ENCODE measurements at places on chromosomes 2 and 18.

DNA sequence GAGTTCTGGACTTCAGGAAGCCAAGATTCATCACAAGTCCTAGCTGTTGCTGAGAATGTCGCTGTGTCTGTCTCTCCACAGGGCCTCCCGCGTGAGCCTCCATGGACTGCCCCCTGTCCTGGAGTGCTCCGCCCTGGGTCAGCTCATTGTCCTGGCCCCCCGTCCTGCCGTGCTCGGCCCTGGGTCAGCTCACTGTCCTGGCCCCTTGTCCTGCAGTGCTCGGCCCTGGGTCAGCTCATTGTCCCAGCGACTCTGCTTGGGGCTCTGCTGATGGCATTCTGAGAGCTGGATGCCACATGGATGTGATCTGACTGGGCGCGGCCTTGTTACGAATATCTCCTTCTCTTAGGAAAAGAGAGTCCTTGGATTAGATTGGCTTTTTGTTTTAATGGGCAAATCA lies 78.5 kb downstream of the EIPR1 start:
- H3K27me3 ChIP-seq: no peaks in the 10 kb centered on the region
- DNase-seq: no peak

DNA sequence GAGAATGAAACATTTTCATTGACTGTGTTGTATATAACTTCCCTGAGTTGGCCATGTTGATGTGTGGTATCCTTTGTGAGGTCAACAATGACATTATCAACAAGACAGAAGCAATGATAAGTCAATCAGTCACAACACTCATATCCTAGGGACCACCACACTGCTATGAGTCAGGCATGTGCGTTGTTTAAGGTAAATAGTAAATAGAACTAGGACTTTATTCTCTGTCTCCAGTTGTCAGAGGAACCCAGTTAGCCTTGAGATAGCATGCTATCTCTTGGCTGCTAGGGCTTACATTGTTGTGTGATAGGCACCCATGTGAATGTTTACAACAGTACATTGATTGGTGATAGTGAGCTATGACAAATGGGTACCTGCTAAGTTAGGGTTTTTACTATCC lies 37.3 kb downstream of the GPD2 start:
- no peak for DNase-seq
- peaks cover 60% of the 10 kb centered on the region for H3K4me1 ChIP-seq
- H3K4me3 ChIP-seq: no peak overlapping the region
- no peak overlapping the region for H3K27ac ChIP-seq
- no peaks in the 10 kb centered on the region for H3K27me3 ChIP-seq

- no peaks in the 10 kb centered on the region for H3K27me3 ChIP-seq
- no peak for DNase-seq
- H3K36me3 ChIP-seq: no peaks in the 10 kb centered on the region
- no peaks in the 10 kb centered on the region for H3K4me1 ChIP-seq
These were observed 29.5 kb upstream of the RBMS1 start for GRCh38 chr2:160522951-160523710.

DNA sequence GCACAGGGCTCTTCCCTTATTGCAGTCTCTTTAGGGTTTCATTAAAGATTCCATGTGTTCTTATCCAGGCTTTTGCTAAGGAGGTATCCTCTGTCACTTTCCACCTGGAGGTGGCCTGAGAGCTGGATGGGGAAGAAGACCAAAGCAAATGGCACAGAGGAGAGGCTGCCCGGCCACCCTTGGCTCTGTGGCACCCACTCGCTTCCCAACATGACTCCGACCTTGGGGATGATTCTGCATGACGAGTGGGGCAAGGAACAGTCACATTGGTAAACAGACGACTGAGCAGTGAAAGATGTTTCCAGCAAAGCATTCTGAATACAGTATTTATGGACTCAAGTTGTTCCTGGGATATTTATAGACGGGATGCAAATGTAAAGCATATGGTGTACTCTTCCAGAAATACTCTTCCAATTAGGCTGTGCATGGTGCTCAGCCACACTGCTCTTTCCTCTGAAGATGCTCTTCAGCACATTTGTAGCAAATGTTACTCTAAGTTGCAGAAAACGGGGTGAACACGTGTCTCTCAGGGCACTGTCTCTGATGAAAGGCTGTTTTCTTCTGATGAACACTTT lies 377.1 kb upstream of the HS6ST1 start:
- H3K36me3 ChIP-seq: no peaks in the 10 kb centered on the region
- H3K27me3 ChIP-seq: peaks cover 2% of the 10 kb centered on the region
- DNase-seq: no peak
- H3K27ac ChIP-seq: no peak overlapping the region
- H3K4me1 ChIP-seq: no peaks in the 10 kb centered on the region
- H3K4me3 ChIP-seq: no peak overlapping the region

- peaks cover 4% of the 10 kb centered on the region for H3K27me3 ChIP-seq
- peaks cover 10% of the 10 kb centered on the region for H3K4me1 ChIP-seq
- no peak overlapping the region for H3K4me3 ChIP-seq
- H3K36me3 ChIP-seq: no peaks in the 10 kb centered on the region
These were observed 12.8 kb upstream of the GNLY start for GRCh38 chr2:85681372-85681763.

DNA sequence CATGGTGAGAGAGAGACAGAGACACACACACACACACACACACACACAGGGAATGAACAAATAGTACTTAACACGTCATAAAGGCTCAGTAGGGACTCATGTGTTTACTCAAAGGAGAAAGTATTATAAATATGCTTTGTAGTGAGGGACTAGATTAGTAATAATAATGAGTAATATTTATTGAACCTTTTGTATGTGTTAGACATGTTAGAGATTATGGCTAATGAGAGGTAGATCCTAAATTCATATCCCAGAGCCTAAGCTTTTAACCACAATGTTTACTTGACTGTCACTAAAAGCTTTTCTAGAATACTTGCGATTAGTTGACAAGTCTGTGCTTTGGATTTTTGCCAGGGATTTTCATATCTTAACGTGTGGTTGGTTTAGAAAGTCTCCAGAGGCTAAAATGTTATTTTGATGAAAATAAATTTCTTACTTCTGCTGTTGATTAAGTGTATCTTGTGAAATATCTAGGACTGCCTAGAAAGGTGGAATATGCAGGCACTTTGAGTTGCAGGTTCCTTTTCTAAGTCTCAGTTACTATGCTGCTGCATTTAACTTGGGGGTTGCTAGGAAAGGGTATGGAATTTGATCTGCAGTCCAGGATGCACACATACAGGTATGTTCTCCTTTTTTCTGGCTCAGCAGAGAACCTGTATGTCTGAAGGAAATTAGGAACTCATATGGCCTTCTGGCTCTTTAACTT lies 64.5 kb downstream of the UBR3 start:
- H3K36me3 ChIP-seq: peaks cover 10% of the 10 kb centered on the region
- H3K27ac ChIP-seq: no peak overlapping the region
- no peaks in the 10 kb centered on the region for H3K4me1 ChIP-seq
- no peak for DNase-seq
- no peak overlapping the region for H3K4me3 ChIP-seq
- H3K27me3 ChIP-seq: no peaks in the 10 kb centered on the region

DNA sequence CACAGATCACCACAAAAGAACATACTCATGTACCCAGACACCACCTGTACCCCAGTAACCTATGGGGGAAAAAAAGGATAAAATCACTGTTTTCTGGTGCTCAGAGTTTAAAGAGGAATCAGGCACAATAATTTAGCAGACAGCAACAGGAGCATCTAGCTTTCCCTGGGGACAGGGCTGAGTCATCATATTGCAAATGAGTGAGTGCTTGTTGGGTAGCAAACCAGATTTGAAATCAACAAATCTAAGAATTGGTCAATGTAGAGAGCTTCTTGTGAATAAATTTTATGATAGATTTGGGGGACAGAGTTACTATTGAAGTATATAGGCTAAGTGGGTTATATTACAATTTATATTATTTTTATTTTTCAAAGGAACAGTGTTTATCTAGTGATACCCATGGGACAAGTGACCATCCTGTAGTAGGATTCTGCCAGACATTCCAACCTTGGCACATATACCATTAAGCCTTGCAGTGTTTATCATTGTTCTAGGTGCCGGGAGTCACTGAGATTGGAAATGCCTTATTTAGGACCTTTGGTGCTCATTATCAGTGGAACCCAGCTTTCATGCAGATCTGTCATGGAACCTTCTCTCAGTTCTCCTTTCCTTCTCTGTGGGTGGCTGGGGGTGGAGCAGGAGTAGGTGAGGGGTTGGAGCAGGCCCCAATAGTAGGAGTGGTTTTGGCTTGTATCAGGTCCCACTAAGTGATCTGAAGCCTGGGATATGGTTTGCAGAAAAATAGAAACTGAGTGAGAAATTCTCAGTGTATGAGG lies 117.2 kb downstream of the CERS6 start:
- H3K4me3 ChIP-seq: no peak overlapping the region
- peaks cover 18% of the 10 kb centered on the region for H3K36me3 ChIP-seq
- no peak overlapping the region for H3K27ac ChIP-seq
- DNase-seq: no peak
- no peaks in the 10 kb centered on the region for H3K27me3 ChIP-seq

DNA sequence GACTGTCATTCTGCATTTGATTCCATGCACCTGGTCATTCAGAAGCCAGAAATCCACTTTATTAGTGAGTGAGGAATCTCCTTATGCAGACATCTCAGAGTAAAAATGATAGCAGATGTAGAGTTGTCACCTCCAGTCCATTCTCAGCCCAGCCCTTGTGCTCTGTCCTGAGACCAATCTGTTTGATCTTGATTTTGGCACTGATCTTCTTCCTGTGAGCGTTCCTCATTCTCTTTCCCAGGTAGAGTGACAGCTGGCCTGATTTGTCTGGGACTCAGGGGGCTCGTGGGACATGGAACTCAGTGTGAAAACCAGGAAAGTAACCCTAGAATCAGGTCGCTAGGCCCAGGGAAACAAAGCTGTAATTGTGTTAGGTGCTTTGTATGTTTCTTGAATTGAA lies 8.9 kb downstream of the ARHGAP25 start:
- no peaks in the 10 kb centered on the region for H3K27me3 ChIP-seq
- no peak for DNase-seq
- H3K27ac ChIP-seq: peak overlapping the region; percentile 80

DNA sequence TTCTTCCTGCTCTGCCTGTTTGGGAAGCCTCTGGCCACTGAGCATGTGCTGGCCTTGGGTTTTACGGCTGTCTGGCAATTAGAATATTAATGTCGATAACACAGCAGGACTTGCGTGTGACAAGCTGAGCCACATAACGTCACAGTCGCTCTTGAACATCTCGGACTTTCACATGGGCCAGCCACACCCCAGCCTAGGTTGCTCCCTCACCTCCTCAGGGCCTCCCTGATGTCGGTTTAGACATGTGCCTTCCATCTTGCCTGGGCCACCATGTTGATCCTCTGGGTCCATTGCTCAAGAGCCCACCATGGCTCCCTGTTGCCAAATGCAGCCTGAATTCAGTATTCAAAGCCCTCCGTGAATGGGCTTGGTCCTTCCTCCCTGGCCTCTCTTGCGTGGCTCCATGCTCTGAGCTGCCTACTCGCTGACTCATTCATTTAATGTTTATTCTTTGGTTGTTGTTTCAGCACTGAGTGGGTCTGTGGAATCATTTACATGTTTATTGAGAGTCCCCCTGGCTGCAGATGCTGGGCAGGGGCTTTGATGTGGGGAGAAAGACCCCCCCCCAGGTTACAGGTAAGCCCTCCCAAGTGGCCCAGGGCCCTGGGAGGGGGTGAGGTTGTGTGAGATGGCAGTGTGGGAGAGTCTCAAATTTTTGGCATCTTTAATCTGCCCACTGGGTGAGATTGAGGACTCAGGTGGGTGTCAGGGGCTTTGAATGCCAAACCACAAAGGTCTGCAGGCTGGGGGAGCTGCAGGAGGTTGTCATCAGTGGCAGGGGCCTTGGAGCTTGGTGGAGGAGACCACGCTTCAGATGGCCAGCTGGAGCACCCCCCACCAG lies 62.0 kb downstream of the ODC1 start:
- peak overlapping the region; percentile 76 for H3K27ac ChIP-seq
- H3K36me3 ChIP-seq: peaks cover 4% of the 10 kb centered on the region
- peak overlapping the region; percentile 25 for H3K4me3 ChIP-seq

DNA sequence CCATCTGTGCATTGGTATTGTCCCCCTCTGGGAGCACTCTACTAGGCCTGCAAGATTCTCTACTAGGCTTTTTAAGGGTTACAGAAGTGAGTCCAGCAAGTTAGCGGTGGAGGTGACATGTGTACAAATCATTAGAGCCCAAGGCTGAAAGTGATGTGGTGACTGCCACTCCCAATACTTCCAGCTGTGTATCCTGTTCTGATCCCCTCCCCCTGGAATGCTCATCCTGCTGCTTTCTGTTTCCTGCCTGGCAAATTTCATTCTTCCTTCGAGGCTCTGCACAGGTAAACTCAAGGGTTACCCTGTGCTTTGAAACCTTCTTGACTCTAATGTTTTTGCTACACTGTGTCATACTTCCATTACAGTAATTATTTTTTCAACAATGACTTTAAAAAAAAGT lies 258.5 kb upstream of the REV1 start:
- H3K27ac ChIP-seq: no peak overlapping the region
- H3K4me3 ChIP-seq: no peak overlapping the region
- no peaks in the 10 kb centered on the region for H3K36me3 ChIP-seq
- H3K27me3 ChIP-seq: no peaks in the 10 kb centered on the region
- DNase-seq: no peak

GRCh38 chr18:47726550-47726949 lies 203.9 kb downstream of the SMAD2 start:
- H3K4me1 ChIP-seq: no peaks in the 10 kb centered on the region
- H3K4me3 ChIP-seq: no peak overlapping the region
- no peaks in the 10 kb centered on the region for H3K36me3 ChIP-seq
- H3K27ac ChIP-seq: no peak overlapping the region

DNA sequence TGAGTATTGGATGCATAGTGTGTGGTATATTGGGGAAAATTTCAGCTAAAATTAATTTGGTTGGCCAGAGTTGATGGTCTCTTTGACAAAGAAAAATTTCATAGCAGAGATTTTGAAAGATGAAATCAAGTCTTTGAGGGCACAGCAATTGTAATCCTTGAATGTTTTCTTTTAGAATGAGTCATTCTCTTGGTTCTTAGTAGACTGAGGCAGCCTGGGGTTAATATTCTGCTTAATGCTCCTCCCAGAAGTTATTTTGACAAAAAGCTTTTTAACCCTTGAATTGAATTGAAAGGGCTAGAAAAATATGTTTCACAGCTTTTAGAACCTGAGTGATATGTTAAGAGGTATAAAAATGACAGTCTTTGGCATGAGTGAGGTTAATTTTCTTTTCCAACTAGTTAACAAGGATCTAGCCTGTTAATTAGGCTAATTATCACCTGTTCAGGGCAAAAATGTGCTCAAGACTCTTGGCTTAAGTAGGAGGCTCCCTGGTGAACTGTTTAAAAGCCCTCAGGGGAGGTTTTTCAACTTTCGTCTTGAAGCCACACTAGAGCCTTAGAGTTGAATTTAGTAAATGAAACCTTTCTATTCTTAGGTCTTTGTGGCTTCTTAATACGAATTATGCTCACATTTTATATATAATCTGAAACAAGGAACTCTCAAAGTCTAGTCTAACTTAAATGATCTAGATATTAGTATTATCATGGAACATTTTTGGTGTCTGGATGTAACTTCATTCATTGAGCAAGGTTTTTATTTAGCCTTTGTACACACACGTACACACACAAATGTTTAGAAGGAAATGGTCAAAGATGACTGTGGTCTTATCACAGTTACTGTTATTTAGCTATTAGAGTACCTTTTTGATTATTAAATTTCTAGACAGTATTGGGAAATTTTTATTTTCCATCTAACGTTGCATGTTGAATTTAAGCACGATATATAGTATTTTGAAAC lies 272.5 kb downstream of the ZNF407 start:
- no peak for DNase-seq
- H3K36me3 ChIP-seq: no peaks in the 10 kb centered on the region
- H3K27ac ChIP-seq: no peak overlapping the region
- no peaks in the 10 kb centered on the region for H3K4me1 ChIP-seq
- H3K27me3 ChIP-seq: no peaks in the 10 kb centered on the region
